Retinal pigment epithelial cell (primary cell): ENCODE measurements at places on chromosomes 11 and 22.

- no peak for DNase-seq
These were observed 59.9 kb downstream of the FAT3 start for GRCh38 chr11:92284558-92284957.

- DNase-seq, result no peak
These were observed 16.4 kb upstream of the TESMIN start for GRCh38 chr11:68767672-68768071.

DNA sequence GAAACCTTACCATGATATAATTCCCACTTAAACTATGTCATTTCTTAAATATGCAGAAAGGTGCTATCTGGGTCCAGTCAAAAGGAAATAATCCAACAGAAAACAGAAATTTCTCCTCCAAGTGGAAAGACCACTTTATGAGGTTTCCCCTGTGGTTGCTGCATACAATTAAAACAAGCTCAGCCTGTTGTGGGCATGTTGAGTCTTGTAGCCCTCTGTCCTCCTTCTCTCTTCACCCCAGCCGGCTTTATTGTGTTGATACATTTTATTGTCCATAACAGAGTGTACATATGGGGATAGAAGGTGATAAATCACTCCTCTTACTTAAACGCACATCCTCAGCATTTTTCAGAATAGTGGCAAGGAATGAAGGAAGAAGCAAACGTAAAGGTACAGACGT lies 126.0 kb upstream of the MTNR1B start:
- no peak for DNase-seq

DNA sequence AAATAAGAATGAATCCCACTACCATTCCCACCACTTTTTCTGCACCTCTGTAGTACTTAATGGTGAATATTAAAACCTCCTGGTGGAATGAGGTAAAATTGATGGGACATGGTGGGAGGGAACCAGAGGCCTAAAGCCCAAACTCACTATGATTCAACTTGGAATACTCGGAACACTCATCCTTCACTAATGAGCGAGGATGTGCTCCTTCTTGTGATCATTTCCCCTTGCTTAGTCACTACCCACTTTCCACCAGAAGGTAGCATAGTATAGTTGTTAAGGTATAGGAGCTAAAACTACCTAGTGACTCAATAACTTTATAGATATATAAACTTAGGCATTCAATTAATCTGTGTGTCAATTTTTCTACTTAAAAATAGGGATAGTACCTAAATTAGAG lies 728.9 kb downstream of the OPCML start:
- DNase-seq, result no peak

DNA sequence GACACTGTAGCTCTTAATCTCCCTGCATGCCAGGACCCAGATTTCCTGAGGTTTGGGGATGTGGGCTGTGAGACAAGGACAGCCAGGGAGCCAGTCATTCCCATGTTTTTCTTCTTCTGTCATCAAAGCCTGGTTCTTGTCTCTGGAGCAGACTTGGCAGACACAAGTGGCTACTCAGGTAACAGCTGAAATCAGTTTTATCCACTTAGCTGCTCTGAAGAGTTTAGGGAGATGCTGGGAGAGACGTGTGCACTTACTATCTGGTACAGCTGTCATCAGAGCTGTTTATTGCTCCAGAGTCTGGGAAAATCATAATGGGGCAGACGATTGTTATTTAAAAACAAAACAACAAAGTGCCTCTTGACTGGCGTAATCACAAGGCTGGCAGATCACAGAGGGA lies 56.6 kb downstream of the CSNK2A3 start:
- DNase-seq, result no peak

DNA sequence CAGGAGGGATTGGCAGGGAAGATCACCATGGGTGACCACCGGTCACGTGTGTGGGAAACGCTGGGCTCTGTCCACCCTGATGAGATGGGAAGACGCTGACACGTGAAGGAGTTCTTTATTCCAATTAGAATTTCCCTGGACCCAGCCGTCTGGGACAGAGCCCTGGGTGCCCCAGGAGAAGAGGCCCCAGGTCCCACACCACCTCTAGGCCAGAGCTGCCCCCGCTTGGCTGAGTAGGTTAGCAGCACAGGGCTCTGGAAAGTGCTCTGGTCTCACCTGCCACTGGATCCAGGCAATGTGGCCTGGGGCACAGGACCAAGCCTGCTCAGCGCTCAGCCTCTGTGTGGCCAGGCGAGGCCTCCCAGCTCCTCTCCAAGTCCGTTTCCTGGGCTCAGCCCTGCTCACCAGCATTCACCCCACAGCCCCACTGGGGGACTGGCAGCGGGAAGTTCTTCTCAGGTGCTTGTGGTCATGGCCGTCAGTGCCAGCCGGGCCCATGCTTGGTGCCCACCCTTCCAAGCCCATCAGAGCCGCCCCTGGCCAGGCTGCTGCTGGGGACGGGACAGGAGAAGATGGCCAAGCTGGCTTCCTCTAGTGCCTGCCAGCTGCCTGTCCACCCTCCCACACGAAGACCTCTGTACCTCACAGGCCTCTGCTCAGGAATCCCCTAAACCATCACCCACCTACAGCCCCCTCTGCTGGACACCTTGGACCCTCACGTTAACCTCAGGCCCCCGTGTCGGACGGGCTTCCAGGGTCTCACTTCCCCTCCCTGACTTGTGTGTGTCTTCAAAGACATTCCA lies 62.5 kb upstream of the FGF3 start:
- DNase-seq, result no peak

DNA sequence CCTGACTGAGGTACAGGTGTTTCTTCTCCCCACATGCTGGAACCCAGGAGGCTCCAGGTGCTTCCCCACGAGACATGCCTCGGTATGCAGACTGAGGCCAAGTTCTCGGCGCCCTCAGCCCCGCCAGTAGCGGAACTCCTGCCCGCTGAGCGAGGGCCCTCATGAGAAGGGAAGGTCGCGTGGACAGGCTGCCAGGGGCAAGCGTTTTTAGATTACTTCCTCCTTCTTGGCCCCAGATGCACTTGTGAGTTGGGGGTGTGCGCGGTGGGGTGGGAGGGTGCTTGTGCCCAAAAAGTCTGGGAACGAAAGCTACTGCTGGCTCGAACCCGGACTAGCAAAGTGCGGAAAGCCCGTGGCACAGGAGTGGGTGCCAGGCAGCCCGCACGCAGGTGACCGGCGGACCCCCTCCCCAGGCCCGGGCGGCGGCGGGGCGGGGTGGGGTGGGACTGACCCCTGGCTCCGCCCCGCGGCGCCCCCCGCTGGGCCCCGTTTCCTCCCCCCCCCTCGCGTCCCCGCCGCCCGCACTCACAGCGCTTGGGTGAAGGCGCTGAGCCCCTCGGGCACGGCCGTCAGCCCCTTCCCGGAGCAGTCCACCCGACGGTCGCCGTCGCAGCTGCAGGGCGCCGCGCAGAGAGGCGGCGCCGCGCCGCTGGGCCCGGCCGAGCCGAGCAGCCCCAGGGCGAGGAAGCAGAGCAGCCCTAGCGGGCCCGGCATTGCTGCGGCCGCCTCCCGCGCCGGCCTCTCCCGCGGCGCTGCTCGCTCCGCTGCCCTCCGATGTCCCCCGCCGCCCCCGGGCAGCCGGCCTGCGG lies 797 bp downstream of the LGR4 start:
- DNase-seq, result no peak

DNA sequence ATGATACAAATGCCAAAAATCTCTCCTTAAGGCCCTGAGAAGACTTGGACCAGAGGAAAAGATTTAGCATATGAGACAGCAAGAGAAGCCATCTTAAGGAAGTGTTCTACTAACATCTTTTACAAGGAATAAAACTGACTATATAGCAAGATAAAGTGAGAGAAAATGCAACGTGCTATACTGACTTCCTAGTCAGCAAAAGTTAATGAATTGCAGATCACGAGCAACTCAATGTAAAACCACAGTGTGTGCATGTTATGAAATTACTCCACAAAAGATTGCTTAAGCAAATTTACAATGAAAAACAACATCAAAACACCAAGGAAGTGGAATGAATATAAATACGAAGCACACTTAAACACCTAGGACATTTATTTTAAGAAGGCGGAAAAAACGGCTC lies 187.5 kb downstream of the CADM1 start:
- DNase-seq, result no peak

DNA sequence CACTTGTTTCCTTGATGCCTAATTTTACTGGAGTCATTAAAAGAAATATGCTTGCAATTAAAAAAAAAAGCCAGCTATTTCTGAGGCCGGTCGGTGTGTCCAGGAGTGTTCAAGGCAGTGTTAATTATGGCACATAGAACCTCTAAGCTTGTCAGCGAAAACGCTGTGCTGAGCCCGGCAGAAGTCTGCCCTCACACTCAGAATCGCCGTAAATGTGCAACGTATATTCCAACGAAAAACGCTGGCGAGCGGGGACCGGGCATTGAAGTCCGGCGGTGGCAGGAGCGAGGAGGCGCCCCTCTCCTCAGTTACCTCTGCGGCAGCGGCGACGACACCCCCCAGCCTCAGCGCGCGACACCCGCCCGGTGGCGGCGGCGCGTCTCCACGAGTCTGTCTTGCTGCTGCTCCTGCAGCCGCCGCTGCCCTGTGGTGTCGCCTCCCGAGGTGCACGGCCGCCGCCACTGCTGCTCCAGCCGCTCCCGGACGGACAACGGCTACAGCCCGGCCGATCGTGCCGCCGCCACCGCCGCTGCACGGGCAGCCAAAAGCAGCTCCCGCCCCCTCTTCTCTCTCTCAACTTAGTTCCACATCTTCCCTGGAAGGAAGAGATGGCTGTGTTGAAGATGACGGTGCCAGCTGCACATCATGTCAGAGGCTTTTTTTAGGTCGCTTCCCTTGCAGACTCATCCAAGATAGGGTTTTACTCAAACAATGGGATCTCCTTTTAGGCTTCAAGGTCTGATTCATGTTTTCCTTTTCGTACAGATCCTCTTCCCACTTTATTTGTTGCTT lies 56.0 kb downstream of the JAM3 start:
- DNase-seq, result no peak

GRCh38 chr11:128455766-128456165 lies 131.6 kb downstream of the ETS1 start:
- no peak for DNase-seq

GRCh38 chr22:23750714-23751440 lies at the start of gene ZNF70:
TSS of gene ZNF70 (minus strand) at chr22:23751112. CDS start at chr22:23745140, 5,972 bp downstream.
- no peak for DNase-seq

GRCh38 chr22:32322986-32323385 lies 34.7 kb upstream of the RFPL3 start:
- no peak for DNase-seq

GRCh38 chr11:120998581-120998980 lies 25.3 kb upstream of the TBCEL start:
- DNase-seq, result no peak

DNA sequence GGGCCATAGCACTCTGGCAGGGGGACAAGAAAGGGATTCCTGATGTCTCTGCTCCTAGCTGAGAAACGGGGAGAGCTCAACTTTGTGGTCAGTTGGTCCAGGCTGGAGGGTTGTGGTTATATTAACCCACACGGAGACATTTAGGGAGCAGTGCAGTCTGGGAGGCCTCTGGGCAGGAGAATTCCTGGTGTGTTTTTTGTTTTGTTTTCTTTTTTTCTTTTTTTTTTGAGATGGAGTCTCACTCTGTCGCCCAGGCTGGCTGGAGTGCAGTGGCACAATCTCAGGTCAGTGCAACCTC lies 88.0 kb upstream of the SHISAL1 start:
- DNase-seq, result no peak

GRCh38 chr22:23913306-23913660 lies 19.1 kb downstream of the MIF start:
- no peak for DNase-seq

DNA sequence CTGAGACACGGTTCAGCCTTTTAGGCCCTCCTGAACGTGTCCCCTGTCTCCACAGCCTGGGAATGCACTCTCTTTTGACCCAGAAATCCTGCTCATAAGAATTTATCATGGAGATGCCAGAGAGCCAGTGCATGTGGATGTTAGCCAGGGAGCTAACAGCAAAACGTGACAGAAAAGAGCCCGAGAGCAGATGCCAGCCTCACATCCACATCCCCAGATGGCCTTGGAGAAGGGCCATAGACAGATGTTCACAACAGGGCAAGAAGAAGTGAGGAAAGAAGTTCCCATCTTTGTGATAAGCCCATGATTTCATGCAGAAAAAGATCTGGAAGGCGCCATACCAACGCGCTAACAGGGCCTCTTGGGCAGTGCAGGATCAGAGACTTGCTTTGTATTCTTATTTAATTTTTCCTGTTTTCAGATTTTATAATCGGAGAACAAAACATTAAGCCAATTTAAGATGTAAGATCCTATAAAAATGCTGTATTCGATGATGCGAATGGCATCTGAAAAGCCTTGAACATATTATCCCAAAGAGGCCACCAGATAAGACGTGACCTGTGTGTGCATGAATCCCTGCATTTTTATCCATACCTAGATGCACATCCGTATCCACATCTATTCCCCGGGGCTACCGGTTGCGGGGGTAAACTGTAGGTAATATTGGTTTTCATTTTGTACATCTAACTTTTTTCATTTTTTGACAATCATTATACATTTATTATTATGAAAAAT lies 48.7 kb downstream of the IGLL5 start:
- no peak for DNase-seq
